SK-N-DZ (cell line): ENCODE measurements at places on chromosomes 12 and 14.

DNA sequence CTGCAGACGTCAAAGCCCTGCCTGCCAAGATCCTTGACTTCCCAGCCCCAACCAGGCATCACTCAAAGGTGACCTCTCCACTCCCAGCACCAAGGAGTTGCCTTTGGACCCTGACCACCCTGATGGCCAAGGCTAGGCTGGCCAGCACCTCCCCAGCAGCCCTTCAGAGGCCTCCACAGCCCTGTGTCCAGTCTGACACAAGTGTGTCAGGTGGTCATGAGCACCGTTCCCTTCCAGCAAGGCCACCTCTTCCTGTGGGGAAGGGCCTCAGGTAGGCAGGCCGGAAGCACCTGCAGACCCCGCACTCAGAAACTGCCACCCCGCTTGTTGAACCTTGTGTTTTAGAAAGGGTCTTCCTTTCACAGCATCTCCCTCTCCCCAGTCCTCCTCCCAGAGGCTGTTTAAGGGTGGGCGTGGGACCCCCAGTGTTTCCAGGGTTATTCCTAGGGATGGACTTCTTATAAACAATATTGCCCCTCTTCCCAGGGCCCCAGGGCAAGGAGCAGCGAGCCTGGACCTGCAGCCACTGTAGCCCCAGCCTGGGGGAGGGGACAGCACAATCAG is 13.2 kb upstream of the INF2 start:
- no peak for DNase-seq

DNA sequence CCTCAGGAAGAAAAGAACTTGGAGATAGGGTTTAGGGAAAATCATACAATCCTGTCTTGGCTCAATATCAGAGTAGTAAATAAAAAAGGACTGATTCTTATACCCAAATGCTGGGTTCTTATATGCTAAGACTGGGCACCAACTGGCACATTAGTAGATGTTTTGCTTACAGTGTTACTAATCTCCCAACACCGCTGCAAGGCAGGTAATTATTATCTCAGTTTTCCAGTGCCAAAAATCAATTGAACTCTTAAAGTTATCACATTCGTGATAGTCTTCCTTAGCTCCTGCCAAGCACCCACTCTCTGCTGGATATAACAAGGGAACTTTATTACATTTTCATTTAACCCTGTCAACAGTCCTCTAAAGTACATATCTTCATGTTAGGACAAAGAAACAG is 25.0 kb upstream of the HIGD1C start:
- no peak for DNase-seq

- peak; percentile 40 for DNase-seq
Measured at GRCh38 chr14:71855399-71856036, 76.7 kb upstream of the RGS6 start.

DNA sequence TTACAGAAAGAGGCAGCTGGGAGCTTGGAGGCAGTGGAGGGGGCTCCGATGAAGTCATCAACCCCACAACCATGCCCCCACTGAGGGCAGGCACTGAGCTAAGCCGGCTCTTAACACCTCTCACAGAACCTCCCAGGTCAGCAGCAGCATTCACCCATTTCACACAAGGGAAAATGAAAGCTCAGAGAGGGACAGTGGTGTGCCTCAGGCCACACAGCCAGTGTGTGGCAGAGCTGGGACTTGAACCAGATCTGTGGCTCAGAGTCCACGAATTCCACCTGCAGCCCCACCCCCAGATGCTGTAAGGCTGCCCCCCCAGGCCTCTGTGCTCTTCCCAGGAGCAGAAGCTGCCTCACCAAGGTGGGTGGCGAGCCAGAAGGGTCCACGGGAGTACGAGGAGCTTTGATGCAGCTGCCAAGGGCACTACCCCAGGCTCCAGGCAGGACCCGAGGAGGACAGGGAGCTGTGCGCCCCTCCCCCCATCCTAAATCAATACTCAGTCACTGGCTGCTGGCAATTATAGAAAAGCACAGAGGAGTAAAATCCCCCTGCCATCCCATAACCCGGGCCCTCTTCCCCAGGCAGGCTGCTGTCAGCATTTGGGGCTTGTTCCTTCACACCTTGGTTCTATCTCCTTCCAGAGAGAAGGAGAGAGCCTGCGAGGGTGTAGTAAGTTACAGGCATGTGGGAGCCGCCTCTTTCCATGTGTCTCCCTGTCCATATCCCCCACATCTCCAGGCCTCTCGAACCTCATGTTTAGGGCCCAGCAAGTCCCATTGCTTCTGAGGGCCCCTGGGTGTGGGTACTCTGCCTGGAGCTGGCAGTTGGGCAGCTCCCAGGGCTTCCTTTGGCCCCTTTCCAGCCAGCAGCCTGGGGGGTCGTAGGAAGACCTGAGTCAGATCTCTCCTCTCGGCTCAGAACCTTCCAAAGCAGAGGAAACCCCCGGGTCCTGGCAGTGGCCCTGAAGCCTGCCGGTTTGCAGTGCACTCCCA is 47.6 kb downstream of the FAM222A start:
- DNase-seq: no peak

DNA sequence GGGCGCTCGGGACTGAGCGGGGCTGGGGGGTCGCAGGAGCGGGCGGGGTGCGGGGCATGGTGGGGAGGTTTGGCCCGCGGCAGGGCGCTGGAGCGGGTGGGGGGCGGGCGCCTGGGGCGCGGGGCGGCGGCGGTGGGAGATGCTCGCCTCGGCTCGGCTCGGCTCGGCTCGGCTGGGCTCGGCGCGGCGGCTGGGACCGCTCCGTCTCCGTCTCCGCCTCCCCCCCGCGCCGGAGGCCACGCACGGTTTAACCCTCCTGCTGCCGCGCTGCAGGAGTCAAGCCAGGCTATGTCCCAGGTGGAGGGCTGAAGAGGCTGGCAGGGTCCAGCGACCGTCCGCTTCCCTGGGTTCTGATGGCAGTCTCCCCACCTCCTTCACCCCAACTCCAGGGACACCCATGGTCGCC is at the start of gene PIANP:
Gene PIANP (minus strand): TSS at position 170 of the 406 bp plus-strand sequence. CDS start 2,754 bp downstream, outside the sequence.
- peak; percentile 70 for DNase-seq

- DNase-seq: no peak
Measured at GRCh38 chr12:52518574-52519386, 1.4 kb downstream of the KRT5 start.

GRCh38 chr14:60738843-60739508 is 4.4 kb downstream of the MNAT1 start:
- DNase-seq: no peak

DNA sequence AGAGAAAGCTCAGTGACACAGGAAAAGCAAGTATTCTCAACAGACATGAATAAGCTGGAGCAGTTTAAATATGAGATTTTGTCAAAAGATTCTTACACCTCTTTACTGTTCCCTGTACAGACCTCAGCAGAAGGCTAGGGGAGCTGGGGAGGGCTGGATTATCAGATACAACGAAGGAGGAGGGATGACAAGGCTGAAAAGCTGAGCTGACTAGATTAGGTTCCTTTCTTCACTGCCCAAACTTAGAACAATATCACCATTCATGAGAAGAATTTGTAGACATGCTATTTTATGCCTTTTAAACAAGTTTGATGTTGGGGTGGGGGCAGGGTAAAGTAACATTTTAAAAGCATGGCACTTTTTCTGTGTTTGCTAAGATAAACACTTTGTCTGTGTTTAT is 611.1 kb downstream of the AACS start:
- DNase-seq: no peak

- no peak for DNase-seq
Measured at GRCh38 chr12:6959058-6959804, 8.1 kb downstream of the PTPN6 start.

DNA sequence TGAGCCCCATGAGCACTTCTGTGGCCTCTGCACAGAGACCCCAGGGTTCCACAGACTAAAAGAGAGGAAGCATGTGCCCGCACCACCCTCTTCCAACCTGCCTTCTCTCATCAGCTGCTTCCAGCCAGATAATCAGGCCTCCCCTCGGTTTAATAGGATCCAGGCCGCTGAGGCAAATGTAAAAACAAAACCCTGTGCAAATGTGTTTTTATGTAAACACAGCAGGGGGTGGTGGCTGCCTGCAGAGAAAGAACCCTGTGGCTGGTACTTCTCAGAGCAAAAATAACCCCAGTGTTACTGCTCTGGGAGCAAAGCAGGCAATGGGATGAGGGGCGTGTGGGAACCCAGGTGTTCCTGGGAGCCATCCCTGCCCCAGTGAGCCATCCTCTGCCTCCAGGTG is 46.2 kb downstream of the WSCD2 start:
- DNase-seq: no peak

DNA sequence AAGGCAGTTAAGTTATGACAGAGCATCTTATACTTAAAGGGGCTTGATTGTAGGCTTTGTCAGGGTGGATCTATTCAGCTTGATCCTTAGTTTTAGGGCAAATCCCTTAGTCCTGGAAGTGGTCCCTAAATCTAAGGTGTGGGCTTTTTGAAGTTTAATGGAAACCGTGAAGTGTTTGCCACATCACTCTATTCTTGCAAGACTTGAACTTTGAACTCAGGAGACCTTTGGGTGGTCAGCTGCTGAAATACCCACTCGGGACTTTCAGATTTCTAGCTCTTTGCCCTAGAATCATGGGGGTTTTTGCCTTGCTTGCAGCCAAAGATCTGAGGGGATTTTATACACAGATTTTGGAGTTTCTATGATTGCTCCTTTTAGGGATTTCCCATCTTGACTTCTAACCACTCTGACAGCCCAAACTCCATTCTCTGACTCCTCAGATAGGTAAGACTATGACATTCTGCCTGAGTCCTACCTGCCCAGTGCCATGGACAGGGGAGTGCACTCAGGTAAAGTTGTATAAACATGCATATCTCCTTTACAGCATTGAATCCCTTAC is 39.9 kb downstream of the SNAPC1 start:
- no peak for DNase-seq

DNA sequence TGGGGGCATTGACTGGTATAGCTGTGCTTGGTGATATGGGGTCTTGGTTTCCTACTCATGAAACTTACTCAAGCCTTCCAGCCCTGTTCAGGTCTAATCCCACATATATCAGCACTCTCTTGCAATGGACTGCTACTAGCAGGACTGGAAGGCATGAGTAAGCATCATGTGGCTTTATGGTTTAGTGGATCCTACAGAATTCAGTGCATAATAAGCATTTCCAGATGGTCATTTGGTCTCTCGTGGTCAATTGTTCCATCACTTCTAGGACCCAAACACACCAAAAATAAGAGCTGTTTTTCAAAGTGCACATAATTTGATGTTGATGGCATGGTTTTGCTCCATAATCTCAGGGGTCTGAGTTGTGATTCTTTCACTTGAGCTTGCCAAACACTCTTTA is 114.4 kb downstream of the LMNTD1 start:
- DNase-seq: no peak

GRCh38 chr12:81726634-81727033 is 32.5 kb downstream of the PPFIA2 start:
- no peak for DNase-seq

DNA sequence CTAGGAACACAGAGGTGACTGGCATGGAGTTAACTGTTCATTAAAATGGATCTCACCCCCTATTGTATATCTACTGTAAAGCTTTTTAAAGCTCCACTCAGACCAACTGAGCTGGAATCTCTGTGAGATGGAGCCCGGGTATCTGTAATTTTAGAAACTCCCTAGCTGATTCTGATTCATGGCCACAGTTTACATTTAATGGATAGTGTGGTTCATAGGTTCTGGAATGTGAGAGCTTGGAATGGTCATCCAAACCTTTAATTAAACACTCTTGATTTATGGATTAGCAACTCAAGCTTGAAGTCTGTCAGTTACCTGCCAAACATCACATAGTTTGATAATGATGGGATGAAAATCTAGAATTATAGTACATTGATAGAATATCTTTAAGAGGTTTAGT is 183.8 kb downstream of the SLC25A21 start:
- no peak for DNase-seq

- DNase-seq: no peak
Measured at GRCh38 chr14:26286081-26286912, 311.5 kb downstream of the NOVA1 start.

DNA sequence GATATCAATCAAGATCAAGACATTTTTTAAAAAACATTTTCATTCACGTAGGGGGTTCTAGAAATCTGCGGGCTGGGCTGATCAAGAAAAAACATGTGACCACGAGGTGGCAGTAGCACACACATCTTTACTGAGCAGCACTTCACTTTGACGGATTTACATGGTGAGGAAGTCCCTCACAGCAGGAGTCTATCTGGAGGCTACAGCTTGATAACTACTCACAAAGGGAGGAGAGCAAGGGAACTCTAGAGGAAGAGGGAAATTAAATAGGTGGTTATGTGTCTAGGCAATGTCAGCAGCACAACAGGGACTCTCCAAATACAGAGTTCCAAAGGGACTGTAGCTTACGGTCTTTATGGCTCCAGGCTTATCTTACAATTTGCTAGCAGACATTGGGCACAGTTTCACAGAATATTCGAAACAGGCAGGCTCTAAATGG is 248.1 kb downstream of the DPY19L2 start:
- DNase-seq: peak; percentile 59

- DNase-seq: no peak
Measured at GRCh38 chr12:111424189-111424792, 18.6 kb downstream of the SH2B3 start.

DNA sequence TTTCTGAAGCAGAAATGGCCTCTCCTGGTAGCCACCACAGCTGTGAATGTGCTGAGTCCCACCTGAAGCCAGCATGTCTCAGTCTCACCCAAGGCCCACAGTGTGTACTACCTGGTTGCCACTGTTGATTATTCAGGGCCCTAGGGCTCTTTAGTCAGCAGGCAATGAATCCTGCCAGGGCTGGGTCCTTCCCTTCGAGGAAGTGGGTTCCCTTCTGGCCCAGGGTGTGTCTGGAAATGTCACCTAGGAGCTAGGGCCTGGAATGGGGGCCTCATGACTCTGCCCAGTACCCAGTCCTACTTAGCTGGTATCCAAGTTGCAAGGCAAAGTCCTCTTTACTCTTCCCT is 207.4 kb downstream of the SYNE2 start:
- DNase-seq: no peak

GRCh38 chr14:51609251-51609954 is 42.3 kb upstream of the FRMD6 start:
- DNase-seq: no peak

DNA sequence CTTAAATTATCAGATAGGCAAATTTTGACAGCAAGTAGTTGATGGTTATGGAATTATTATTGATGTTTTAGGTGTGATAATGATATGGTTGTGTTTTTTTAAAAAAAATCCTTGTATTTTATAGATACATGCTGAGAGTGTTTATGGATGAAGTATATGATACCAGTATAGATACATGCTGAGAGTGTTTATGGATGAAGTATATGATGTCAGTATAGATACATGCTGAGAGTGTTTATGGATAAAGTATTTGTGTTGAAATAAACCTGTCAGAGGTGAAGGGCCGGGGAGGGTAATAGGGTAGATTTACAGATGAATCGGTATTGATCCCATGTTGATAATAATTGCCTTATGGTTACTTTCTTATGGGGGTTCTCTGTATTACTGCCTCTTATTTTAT is 6.0 kb upstream of the RFX4 start:
- no peak for DNase-seq

- DNase-seq: no peak
Measured at GRCh38 chr12:3367750-3368444, 123.1 kb upstream of the PRMT8 start.

GRCh38 chr14:75501080-75501479 is 21.2 kb upstream of the BATF start:
- DNase-seq: no peak

- no peak for DNase-seq
Measured at GRCh38 chr14:23141706-23142444, 22.8 kb upstream of the CEBPE start.

- no peak for DNase-seq
Measured at GRCh38 chr12:103580026-103580425, 7.0 kb upstream of the STAB2 start.
